Endothelial cell (in vitro differentiated cells): ENCODE measurements at places on chromosomes 5 and 9. TPM values are rescaled to one million over a fixed set of nuclear protein-coding genes. Genes with fewer than 3 reads are reported as not detected.

- no peak for DNase-seq
Observed at GRCh38 chr5:112640546-112640945, 97.1 kb upstream of the APC start.

DNA sequence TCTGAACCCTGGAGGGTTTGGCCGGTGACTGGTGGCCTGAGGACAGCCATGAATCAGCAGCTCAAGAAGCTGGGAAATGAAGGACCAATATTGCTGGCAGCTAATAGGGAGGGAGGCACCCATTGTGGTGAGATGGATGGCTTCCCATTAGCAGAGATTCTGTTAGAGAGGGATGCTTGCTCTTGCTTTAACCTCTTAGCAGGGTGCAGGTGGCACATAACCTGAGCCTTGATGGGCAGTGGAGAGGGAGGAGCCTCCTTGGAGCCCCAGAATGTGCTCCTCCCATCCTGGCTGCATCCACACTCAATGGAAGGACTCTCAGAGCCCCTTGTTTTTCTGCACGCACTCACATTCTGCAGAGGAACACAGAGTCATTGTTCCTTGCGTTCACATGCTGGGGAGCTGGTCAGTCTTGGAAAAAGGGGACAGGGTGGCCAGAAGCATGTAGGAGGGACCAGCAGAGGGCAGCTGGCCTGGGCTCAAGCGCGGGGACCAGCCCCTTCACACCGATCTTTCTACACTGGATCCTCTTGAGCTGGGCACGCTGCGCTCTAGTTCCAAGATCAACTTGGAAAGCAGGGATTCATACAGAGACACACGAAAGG, 161.8 kb downstream of the MED10 start:
- no peak for DNase-seq

DNA sequence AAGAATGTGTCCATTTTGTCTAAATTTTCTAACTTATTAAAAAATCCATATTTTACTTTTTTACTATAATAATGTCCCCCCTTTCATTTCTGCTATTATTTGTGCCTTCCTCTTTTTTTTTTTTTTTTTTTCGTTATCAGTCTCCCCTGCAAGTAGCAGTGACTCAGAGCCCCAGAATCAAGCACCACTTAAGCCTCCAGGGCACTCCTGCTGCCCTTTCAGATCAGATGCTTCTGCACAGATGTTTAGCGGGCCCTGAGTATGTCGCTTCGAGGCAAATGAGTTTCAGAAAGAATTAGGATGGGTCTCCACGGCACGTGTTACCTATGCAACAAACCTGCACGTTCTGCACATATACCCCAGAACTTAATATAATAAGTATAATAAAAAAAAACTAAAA, 11.7 kb downstream of the MED7 start:
- DNase-seq = no peak

- no peak for DNase-seq
Observed at GRCh38 chr9:15299374-15299939, 7.6 kb downstream of the TTC39B start.

DNA sequence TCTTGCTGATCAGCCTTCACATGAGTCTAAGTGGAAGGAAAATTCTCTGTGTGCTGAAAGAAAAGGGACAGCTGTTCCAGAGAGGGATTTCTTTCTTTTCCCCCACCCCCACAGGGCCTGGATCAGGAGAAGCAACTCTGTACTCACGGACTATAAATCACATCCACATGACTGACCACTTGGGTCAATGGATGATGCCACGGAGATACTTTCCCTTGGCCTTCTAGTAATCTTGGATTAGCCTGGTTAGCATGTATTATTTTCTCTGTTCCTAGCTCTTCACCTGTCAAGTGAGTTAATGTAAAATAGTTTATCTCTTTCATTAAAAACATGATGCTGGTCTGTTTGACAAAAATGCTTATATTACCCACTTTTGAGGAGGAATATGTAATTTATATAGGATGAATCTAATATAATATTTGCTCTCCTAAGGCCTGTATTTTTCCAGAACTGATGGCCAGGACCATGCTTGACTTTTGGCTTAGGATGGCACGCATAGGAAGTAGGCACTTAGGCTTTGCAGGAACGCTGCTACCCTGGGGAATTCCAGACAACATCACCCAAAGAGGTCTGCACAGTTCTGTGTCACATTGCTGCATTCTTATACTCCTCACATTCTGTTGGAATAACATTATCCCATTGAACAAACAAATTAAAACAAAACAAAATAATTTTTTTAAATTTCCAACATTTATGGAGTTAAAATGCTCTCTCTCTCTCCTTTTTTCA, 892.1 kb downstream of the TLE1 start:
- no peak for DNase-seq

DNA sequence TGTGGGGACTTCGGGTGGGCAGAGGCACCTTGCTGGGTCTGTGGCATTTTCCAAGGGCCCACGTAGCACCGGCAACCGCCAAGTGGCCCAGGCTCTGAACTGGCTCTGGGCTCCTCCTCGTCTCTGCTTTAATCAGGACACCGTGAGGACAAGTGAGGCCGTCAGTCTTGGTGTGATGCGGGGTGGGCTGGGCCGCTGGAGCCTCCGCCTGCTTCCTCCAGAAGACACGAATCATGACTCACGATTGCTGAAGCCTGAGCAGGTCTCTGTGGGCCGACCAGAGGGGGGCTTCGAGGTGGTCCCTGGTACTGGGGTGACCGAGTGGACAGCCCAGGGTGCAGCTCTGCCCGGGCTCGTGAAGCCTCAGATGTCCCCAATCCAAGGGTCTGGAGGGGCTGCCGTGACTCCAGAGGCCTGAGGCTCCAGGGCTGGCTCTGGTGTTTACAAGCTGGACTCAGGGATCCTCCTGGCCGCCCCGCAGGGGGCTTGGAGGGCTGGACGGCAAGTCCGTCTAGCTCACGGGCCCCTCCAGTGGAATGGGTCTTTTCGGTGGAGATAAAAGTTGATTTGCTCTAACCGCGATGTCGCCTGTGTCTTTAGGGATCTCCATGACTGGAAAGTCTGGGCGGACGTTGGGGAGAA, 5.8 kb downstream of the DPP7 start:
- DNase-seq = no peak

DNA sequence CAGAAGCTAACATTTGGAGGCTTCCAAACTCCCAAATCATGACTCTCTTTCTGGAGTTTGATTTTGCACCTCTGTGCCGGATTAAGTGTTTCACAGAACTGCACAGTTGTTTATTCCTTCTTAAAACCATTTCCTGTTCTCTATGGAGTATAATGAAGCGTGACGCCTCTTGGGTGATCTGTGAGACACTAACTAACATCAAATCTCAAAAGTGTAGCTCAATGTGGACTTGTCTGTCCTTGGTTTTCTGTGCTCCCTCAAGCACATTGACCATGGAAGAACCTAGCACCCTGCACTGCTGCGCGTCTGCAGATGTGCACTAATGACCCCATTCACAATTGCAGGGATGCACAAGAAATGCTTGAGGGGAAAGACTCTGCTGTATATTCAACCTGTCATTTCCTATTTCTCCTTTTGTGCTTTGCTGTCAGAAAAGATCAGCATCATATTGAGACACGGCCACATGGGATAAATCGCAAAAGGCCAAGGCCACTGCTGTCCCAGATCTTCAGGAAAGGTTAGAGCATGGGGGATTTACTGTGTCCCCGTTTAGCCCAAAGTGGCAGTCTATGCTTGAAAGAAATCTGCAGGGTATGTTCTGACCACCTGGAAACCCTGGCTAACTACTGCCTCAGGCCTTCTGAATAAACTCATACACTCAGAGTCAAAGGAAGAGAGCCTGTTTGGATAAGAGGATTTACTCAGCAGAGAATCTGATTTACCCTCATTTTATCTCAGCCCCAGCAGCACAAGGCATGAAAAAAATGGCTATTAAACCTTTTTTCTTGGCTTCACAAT, 109.6 kb downstream of the BAAT start:
- no peak for DNase-seq

GRCh38 chr9:14311171-14311949, 2.6 kb downstream of the NFIB start:
- DNase-seq = no peak

- no peak for DNase-seq
Observed at GRCh38 chr9:113955076-113955752, 79.1 kb downstream of the ZNF618 start.

DNA sequence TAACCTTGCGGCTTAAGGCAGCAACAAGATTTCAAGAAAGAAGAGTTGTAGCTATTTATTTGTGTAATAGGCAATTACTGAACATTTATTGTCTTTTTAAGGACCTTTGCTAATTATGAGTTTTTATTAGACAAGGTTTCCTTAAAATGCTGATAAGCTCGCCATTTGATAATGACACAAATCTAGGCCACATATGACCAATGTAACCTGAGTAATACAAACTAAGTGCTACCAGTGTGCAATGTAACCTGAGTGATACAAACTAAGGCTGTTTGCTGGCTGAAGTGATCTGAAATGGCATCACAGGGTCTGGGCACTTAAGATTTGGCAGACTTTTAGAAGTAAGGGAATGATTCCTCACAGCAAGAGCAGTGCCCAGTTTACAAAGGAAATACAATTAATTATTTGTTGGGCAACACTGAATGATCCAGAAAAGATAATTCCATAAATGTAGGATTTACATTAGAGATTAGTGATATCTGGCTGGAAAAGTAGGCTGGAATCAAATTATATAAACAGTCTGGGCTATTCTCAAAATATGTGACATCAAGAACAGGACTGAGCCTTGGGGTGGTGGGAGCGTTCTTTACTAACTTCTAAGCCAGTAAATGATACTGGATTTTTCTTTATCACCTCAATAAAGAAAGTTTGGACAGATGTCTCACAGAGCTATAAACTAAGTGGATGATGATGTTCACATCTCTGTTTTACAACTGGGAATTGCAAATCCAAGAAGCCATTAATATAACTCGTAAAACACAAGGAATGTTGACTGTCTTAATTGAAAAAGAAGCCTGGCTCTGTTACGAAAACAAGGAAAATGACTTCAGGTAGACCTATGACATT, 54.8 kb downstream of the MRPS27 start:
- DNase-seq = no peak

- DNase-seq = peak; percentile 79
Observed at GRCh38 chr9:133792721-133793470, 54.7 kb upstream of the SARDH start.

DNA sequence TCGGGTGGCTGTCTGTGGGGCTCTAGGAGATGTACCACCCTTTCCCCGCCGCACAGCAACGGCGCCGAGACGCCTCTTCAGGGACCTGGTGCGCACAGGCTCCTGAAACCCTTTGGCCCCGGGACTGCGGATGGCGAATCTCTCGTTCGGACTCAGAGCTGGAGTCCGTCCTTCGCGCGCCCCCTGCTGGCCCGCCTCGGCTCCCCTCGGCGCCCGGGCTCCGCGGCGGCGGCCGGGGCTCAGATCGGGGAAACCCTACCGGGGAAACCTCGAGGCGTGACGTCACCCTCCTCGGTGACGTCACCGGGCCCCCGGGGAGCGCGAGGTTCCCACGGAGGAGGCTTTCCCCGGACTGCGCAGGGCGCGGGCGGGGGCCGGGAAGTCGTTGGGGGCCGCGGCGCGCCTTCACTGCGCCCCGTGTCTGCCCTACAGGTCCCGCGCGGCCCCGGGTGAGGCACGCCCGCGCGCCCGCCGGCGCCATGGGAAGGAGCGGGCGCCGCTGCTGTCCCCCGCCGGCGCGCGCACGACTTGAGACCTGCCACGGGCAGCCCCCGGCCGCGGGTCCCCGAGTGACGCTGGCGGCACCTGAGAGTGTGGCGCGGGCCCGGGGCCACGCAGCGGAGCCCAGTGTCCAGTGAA, 7.9 kb downstream of the PRR7 start:
- peak; percentile 99 for DNase-seq

DNA sequence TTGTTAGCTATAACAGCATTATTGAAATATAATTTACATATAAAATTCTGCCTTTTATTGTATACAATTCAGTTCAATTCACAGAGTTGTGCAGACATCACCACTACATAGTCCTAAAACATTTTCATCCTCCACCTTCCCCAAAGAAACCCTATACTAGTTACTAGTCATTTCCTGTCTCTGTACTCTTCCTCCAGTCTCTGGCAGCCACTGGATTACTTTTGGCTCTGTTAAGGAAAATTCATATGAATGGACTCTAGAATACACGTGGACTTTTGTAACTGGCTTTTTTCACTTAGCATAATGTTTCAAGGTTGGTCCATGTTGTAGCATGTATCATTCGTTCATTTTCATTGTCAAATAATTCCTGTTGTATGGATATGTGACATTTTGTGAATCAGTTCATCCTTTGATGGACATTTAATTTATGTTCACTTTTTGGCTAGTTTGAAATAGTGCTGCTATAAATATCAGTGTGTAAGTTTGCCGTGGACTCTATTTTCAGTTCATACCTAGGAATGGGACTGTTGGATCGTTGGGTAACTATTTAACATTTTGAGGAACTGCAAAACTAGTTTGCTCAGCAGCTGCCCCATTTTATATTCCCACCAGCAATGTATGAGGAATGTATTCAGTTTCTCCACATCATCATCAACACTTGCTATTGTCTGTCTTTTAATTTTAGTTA, 9.7 kb downstream of the ICE1 start:
- no peak for DNase-seq

- no peak for DNase-seq
Observed at GRCh38 chr9:127862075-127863011, 7.9 kb upstream of the ENG start.

GRCh38 chr5:16265141-16265540, 85.5 kb upstream of the MARCHF11 start:
- DNase-seq = no peak

DNA sequence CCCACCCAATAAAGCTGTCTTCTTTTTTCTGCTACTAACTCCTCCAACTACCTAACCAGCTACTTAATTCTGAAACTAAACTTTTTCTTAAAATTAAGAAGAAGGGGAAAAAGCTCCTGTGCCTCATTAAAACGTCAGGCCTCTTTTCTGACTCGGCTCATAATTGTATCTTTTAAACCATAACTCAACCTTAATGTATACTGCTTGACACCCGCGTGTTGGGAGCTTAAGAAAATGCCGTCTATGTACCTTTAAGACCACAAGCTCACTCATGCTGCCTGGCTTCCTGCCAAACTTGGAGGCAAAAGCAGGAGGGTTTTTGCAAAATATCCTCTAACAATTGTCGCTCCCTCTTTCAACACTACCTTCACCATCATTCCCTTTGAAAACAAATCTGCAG, 5.0 kb downstream of the EBF1 start:
- DNase-seq = peak; percentile 45

- DNase-seq = no peak
Observed at GRCh38 chr9:129735546-129735945, 17.3 kb downstream of the PTGES start.

DNA sequence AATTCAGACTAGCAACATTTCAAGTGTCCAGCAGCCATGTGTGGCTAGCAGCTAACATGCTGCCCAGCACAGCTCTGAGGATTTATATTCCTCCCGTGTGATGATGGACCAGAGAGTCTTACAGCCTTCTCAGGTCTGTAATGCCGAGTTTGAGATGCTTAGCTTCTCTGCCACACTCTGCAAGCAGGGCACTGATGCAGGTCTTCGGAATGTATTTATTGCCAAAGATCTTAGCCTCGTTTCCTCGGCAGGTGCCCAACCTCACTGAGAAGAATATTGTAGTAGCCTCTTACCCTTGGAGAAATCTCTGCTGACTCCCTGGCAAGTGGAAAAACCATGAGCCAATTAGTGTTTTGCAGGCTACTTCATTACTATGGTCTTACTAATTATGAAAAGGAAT, 3.7 kb upstream of the RAI14 start:
- DNase-seq = no peak

TSSK1B gene
- total RNA-seq = not detected

FCN2 gene
- not detected for total RNA-seq

MYMK gene
- not detected for total RNA-seq

GABRA6 gene
- total RNA-seq = not detected

HBEGF gene
- 22.6 TPM for total RNA-seq

PRELID1 gene
- total RNA-seq = 198 TPM

TMC1 gene
- not detected for total RNA-seq

CCNB1 gene
- 42.7 TPM for total RNA-seq

PLPPR1 gene
- total RNA-seq = 0.15 TPM

CDKN2B-AS1 gene
- 0.36 TPM for total RNA-seq

SPATA31D4 gene
- total RNA-seq = not detected

RANBP17 gene
- total RNA-seq = 22.7 TPM
